ENCODE measurements at places on chromosomes 12 and 14. TPM values are rescaled to one million over a fixed set of nuclear protein-coding genes. Genes with fewer than 3 reads are reported as not detected.
A peak's percentile ranks its signal among the peaks of the same experiment; 100 is the strongest.

DNA sequence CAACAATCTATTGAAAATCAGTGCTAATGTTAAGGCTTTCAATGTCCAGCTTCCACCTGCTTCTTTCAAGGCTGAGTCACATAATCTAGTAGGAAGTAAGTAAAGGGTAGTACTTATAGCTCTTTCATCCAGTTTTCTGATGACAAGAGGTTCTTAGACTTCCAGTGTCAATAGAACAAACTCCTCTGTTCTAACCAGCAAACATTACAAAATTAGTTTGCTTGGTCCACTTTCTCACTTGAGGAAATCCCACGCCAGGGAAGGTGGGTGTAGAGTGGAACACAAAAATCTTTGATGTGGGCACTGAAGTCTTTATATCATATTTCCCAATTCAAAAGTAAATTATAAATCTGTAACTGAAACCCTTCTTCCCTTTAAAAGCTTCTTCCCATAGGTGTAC is 2.6 kb downstream of the NPC2 start:
- DNase-seq: no peak

Gene CCDC196
- not detected for total RNA-seq

- DNase-seq: no peak
These were observed 542.2 kb upstream of the USP15 start for GRCh38 chr12:61717986-61718385.

- DNase-seq: peak; percentile 20
These were observed 725 bp downstream of the CHPT1 start for GRCh38 chr12:101697930-101698799.

Gene RPL10L
- total RNA-seq: not detected

- peak; percentile 35 for DNase-seq
These were observed 574 bp downstream of the GLRX5 start for GRCh38 chr14:95535226-95536021.

Gene FLVCR2
- total RNA-seq: 3.0 TPM

DNA sequence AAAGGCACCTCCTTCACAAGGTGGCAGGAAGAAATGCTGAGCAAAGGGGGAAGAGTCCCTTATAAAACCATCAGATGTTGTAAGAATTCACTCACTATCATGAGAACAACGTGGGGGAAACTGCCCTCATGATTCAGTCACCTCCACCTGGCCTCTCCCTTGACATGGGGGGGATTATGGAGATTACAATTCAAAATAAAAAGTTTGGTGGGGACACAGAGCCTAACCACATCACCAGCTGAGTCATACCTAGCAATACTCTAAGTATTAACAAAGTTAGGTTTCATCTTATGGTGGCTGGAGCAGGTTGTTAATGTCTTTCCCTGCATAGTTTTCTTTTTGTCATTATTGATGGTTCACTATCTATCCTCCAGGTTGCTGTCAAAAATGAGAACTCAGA is 113.2 kb upstream of the PPFIA2 start:
- no peak for DNase-seq

DNA sequence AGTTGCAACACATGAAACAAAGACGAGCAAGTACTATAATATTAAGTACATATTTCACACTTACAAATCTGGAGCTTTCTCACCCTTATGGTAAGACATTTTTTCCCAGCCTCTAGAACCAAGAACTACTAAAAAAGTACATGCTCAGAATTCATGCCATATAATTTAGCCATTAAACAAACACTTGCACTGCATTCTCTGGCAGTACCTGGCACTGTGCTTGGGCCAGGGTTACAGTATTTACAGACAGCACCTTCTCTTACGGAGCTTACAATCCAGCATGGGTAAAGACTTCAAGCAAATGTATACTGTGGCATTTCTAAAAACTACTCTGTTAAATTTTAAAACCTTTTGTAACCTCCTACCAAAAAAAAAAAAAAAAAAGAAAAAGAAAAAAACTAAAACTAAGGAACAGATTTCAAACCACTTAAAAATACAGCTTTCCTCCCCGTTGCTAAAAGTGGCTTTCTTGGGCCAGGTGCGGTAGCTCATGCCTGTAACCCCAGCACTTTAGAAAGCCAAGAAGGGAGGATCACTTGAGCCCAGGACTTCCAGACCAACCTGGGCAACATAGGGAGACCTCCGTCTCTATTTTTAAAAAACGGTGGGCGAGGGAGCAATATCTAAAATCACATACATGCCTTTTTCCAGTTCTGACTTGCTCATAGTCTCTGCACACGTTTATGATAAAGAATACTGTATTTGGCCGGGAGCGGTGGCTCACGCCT is 956 bp downstream of the GNPTAB start:
- no peak for DNase-seq

DNA sequence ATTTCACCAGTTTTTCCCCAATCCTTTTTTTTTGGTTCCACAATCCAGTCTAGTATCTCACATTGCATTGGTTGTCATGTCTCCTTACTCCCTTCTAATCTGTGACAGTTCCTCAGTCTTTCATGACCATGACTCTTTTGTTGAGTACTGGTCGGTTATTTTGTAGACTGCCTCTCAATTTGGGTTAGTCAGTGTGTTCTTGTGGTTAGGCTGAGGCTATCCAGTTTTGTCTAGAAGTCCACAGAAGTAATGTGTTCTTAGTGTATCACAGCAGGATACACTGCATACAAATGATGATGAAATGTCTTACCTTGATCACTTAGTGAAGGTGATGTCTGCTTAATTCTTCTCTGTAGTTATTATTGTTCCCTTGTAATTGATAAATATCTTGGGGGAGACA is 24.8 kb downstream of the PELI2 start:
- DNase-seq: no peak

Gene OR6C74
- total RNA-seq: not detected

Gene C14orf132
- 1.2 TPM for total RNA-seq

DNA sequence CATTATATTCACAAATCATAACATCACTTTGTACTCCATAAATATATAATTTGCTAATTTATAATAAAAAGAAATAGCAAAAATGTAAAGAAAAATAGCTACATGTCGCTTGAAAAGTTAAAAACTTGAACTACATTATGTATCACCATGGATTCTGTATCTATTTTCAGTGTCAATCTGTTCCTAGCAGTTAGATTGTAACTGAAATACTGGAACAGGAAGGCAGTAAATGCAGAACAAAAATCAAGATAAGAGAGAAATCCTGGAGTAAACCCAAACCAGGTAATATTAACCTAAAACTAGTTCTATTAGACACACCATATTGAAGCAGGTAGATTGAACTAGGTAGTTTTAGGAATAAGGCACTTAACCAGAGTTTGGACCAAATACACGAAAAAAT is 60.3 kb downstream of the IPO8 start:
- DNase-seq: no peak

GRCh38 chr14:50955373-50956043 is 11.2 kb upstream of the PYGL start:
- no peak for DNase-seq

GRCh38 chr14:54807428-54807827 is 95.2 kb downstream of the GCH1 start:
- DNase-seq: no peak

Gene ATG101
- 30.5 TPM for total RNA-seq

GRCh38 chr14:72479461-72479931 is 414.4 kb downstream of the DPF3 start:
- DNase-seq: peak; percentile 21

- no peak for DNase-seq
These were observed 99.2 kb upstream of the SCAF11 start for GRCh38 chr12:46089414-46090162.

GRCh38 chr12:27488479-27488878 is 35.5 kb upstream of the PPFIBP1 start:
- DNase-seq: no peak

DNA sequence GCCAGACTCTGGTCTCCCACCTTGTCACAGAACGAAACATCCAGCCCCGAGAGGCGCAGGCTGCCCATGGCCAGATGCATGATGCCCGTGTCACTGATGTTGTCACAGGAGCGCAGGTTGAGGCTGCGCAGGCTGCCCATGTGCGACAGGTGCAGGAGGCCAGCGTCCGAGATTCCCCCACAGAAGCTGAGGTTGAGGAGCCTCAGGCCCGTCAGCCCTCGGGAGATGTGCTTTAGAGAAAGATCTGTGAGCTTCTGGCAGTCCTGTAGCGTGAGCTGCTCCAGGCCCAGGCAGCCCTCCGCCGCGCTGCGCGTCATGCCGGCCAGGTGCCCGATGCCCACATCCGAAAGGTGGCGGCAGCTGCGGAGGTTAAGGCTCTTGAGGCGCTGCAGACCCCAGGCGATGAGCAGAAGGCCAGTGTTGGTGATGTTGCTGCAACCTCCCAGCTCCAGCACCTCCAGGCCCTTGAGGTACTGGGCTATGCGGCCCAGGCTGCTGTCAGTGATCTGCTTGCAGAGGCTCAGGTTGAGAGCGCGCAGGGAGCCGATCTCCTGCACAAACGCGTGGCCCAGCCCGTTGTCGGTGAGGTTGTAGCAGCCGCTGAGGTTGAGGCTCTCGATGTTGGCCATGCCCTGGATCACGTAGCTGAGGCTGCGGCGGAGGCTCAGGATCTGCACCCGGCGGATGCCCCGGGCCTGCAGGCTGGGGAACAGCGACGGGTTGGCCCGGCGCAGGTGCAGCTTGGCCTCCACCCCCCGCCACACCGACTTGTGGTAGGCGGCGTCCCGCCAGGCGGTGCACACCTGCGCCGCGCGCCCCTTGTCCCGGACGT is 991 bp downstream of the FBXL14 start:
- DNase-seq: peak; percentile 61

DNA sequence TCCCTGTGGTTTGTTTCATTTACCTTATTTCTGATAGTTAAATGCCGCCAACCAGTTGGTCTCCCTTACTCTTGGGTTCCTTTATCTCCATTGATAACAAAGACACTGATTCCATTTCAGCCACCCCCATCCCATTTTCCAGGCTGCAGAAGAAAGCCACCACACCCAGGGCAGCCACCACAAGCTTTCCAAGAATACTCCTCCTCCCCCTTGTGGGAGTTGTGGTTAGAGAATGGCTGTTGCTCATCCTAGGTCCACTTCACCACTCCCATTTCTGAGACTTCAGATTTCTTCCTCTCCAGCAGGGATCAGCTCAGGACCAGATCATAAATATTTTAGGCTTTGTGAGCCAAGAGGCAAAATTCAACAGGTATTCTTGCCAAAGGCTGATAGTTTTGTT is 73.9 kb downstream of the ANO4 start:
- DNase-seq: no peak

GRCh38 chr12:88889326-88890110 is 309.2 kb upstream of the KITLG start:
- no peak for DNase-seq

Gene PRIMA1
- total RNA-seq: not detected

Gene RDH12
- not detected for total RNA-seq

Gene OASL
- total RNA-seq: 107 TPM

Gene FBXO21
- total RNA-seq: 21.7 TPM

DNA sequence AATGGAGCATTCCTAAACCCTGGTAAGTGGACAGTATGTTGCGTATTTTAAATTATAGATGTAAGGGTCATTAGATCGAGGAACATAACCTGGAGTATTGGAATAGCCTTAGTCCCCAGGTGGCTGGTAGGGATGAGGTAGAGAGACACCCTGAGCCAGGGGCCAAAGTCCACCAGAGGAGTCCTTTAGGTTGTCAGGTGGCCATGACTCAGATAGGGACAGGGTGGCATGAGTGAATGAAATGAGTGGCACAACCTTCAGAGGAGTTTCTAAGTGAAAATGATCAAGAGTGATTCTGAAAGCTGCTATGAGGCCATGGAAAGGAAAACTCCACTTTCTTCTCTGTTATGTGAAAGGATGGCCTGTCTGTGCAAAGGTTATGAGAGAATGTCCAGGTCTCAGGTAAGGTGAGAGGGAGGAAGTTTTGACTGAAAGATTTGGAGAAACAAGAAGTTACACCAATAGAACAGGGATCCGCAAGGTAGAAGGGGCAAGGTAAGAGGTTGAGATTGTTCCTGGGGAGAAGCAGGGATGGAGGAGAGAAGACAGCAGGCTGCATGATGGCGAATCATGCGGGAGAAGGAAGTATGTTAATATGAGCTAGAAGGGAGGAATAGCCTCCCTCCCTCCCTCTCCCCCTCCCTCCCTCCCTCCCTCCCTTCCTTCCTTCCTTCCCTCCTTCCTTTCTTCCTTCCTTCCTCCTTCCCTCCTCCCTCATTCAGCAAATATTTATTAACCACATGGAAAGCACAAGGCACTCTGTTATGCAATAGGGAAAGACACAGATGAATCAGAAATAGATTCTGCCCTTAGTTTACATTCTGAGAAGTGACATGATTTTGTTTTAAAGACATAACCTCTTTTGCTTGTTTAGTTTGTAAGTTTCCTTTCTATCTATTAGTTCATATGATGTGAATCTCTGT is 14.0 kb upstream of the RIPK3 start:
- no peak for DNase-seq

DNA sequence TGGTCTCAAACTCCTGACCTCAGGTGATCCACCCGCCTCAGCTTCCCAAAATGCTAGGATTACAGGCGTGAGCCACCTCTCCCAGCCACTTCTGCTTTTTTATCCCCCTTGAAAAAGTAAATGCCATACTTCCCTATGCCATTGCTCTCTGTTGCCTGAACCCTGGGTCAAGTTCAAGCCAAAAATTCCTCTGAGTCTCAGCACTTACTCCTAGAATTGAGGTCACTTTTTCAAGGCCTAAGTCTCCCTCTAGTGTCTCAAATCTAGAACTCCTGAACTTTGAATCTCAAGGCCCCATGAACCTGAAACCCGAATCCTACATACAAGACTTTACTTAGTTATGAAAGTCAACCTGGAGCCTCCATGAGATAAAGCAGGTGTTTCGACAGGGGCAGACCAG is 1.4 kb upstream of the APOBEC1 start:
- no peak for DNase-seq

DNA sequence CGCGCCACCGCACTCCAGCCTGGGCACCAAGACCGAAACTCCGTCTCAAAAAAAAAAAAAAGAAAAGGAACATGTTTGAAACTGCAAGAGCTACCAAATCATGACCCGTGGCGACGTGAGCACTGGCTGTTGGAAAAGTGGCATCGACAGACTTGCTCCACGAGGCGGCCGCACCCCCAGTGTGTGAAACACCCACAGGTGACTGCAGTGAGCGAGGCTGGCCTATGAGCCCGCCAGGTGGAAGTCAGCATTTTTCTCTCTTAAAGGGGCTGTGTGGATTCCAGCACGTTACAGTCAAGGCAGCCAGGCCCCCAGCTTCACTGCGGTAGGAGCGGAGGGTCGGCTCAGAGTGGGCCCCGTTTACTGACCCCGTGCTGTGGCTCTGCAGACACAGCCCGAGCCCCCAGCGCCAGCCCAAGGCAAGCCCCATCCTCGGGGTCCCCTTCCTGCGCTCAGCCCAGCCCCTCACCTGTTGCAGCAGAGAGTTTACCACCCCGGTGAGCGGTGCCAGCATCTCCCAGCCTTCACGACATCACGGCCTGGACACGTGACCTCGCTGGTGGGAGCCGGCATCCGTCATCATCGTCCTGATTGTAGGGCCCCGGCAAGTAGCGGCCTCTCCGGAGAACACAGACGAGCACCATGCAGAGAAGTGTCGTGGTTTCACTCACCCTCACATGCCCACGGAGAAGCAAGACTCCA is 54.3 kb upstream of the FBRSL1 start:
- no peak for DNase-seq

- DNase-seq: no peak
These were observed 79.4 kb downstream of the C12orf75 start for GRCh38 chr12:105409801-105410471.

Measured in activated CD4-positive, alpha-beta memory T cell treated with anti-CD3 and anti-CD28 coated beads, Interleukin-2, amount 10 ng/mL, durations not matched to agents 7 days and 5 days (primary cell).